Type B pancreatic cell (in vitro differentiated cells): ENCODE measurements at places on chromosomes 7 and 10. TPM values are rescaled to one million over a fixed set of nuclear protein-coding genes. Genes with fewer than 3 reads are reported as not detected.

Gene SPAM1
- total RNA-seq: not detected in 2 replicates

Gene SYCE1
- not detected in 2 replicates for total RNA-seq

Gene AKR1B15
- 0.63 and 1.0 TPM in 2 replicates for total RNA-seq

DNA sequence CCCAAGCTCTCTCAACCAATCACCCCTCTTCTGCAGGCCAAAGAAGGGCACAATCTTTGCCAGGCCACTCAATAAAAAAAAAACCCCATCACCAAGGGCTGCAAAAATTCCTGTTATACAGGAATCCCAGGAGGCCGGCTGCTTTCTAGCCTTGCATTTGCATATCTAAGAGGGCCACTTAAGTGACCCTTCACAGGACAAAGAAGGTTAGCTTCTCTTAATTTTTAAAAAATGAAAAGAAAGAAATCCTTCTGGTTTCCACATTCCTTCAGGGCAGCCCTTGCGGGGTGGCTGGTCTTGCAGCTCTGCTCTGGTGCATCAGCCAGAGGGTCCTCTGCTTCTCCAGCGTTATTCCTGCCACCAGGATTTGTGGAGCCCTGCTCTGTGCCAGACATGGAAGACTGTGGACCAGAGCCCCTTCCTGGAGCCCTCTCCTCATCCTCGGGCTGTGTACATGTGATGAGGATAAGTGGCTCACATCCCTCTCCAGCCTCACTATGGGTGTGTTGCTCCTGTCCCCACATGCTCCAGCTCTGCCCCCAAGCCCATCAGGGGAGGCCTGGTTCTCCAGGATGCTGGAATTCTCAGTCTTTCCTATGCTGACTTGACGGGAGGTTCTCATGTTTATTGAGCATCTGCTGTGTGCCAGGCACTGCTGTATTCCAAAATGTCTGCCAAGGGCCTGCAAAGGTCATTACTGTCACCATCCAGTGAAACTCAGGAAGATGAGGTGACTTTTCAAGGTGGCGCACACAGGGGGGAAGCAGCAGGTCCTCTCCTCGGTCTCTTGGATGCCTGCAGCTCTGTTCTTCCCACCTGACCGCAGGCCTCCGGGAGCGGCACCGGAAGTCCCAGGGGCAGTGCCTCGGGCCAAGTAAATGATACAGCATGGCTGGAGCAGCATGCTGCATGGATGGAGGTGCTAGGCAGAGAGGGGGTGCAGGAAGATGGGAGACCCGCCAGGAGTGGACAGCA is 67.7 kb downstream of the ARHGAP22 start:
- DNase-seq: no peak

- no peak for DNase-seq
These were observed 5.8 kb upstream of the POLM start for GRCh38 chr7:44087911-44088838.

DNA sequence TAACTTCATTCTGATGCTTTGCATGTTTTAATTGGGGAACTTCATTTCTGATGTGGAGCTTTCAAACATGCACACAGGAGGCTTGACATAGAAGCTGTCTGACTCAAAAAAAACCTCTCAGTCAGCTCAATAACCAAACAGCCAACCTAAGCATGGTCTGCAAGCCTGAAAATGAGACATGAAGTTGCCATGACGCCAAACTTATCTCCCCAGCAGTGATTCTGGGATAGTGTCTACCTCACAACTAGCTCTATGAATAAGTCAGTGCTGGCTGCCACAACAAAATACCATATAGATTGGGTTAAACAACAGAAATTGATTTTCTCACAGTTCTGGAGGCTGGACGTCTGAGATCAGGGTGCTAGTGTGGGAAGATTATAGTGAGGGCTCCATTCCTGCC is 244.2 kb downstream of the CCDC3 start:
- DNase-seq: no peak

DNA sequence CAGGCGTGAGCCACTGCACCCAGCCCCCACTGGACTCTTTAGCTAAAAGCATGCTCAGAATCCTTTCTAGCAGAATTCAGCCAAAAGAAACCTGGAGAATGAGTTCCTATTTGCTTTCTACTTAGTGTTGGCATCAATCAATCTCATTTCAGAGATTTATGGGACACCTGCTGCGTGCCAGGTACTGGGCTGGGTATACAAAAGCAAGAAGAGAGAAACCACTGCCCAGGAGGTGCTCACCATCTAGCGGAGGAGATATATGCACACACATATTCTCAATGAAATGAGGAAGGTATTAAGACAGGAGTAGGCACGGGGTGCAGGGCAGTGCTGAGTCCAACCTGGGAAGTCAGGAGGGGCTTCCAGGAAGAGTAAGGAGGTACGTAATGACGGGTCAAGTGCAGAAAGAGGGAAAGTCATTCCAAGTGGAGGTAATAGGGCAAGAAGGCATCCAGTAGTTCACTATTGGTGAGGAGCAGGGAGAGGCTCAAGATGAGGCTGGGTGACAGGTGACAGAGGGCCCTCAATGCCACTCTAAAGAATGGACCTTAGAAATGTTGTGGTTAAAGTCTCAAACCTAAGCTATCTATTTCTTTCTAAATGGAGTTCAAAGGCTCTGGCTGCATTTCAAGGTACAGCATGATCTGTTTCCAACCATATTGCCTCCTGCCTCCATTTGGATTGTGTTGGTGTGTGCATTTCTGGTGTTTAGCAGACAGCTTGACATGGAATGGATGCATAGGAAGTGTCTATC is 22.1 kb downstream of the ABLIM1 start:
- no peak for DNase-seq

GRCh38 chr7:21568762-21569161 is 25.9 kb downstream of the DNAH11 start:
- no peak for DNase-seq
